ENCODE measurements at places on chromosomes 2 and 18.
A peak's percentile ranks its signal among the peaks of the same experiment; 100 is the strongest.

DNA sequence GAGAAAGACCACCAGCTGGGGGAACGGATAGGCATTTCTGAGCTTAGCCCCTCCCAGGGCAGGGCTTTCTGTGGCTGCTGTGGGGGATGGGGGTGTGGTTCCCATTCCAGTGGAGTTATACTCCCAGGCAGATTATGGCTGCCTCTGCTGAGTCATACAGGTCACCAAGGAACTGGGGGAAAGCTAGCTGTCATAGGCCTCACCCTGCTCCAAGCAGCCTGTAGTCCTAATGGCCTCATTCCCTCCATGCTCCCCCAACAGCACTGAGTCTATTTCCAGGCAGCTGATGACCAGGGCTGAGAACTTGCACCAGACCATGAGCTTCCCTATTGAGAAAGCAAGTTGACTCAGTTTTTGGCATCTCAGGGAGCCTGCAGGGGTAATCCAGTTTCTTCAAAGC lies 87.1 kb downstream of the GPR39 start:
- DNase-seq = no peak

DNA sequence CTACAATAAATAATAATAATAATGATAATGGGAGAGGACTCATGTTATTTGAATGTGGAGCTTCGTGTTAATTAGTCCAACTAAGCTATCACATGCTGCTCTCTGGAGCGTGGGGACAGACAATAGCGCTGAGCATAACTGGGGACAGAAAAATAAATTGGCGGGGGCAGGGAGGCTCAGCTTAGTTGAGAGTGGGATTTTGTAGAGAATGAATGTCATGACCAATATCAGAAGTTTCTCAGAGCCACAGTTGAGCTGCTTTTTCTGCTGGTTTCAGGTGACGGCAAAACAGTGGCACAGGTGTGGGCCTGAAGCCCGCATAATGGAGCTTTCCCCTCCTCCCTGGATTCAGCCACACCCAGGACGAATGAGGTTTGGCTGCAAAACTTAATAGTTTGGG lies 111.1 kb upstream of the CAB39 start:
- DNase-seq = peak; percentile 80

- DNase-seq = no peak
Measured at GRCh38 chr2:30664761-30665358, 142.4 kb downstream of the CAPN13 start.

GRCh38 chr2:232170396-232170795 lies 208.2 kb upstream of the ALPP start:
- DNase-seq = no peak

DNA sequence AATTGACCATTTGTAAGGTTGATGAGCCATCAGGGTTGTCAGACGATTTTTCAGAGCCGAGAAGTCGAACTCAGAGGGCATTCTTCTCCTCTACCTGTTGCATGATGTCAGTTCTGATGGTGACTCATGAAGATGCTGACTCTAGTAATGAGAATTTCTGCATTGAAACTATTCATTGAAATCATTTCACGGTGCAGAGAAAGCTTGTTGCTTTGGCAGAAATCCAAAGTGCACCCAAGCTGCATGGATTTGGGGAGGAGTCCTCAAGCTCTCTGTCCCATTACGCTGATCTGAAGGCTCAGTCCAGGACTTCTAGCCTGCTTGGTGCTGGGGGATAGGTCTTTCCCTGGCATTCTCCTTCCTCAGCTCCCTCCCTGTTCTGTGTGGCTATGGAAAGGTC lies 125.7 kb upstream of the PXDN start:
- DNase-seq = no peak

DNA sequence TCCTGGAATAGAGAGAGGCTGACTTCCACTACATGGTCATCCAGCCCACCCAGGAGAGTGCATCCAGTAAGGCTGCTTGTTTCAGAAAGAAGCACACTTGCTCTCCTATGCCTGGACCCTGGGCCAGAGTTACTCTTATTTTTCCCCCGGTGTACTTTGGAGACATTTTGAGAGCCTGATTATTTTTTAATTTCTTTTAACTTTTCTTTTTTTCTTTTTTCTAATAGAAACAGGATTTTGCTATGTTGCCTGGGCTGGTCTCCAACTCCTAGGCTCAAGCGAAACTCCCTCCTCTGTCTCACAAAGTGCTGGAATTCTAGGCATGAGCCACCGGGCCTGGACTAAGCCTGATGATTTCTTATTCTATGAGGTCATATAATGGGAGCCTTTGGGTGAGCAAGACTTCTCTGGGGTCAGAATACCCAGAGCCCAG lies 62.2 kb downstream of the RPL37A start:
- no peak for DNase-seq

DNA sequence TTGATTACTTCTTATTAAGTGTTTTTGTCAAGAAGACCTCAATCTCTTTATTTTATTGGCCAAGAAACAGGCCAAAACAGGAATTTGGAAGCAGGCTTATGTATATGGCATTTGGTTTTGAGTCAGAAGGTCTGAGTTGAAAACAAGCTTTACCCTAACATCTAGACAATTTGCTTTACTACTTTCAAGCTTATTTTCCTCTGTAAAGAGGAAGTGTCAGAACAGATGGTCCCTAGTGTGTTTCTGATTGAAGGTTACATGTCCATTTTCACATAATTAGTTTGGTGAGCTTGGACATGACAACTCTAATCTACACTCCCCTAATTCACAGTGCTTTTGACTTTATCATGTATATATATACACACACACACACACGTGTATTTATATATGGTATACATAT lies 19.8 kb upstream of the MAP4K4 start:
- DNase-seq = no peak

DNA sequence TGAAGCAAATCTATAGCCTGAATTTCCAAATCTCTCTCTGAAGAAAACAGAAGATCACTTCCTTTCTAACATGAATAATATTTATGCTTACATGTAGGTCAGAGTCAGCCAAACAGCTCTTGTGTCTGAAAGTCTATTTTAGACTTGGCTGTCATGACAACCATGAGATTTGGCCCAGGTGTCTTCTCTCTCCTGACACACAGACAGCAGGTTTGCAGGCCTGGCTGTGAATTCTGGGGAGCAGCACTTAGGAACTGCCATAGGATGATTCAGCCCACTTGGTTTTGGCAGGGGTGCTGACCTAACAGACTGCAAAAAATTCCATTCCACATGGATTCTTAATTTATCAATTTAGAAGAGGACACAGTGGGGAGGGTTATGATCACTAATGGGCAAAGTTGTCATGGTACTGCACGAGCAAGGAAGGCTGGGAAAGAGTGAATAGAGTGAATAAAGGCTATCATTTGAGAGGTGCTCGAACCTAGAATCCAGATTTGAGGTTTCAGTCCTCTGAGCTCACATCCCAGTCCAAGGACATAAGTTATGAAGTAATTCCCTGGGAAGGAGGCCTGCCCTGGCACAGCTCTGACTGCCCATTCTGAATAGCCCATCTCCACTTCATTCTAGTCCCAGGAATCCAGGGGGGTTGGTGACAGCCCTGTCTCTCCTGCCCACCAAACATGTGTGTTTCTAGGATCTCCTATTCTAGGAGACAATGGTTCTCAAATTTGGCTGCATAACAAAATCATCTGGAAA lies 453.9 kb upstream of the TRIB2 start:
- DNase-seq = peak; percentile 29

DNA sequence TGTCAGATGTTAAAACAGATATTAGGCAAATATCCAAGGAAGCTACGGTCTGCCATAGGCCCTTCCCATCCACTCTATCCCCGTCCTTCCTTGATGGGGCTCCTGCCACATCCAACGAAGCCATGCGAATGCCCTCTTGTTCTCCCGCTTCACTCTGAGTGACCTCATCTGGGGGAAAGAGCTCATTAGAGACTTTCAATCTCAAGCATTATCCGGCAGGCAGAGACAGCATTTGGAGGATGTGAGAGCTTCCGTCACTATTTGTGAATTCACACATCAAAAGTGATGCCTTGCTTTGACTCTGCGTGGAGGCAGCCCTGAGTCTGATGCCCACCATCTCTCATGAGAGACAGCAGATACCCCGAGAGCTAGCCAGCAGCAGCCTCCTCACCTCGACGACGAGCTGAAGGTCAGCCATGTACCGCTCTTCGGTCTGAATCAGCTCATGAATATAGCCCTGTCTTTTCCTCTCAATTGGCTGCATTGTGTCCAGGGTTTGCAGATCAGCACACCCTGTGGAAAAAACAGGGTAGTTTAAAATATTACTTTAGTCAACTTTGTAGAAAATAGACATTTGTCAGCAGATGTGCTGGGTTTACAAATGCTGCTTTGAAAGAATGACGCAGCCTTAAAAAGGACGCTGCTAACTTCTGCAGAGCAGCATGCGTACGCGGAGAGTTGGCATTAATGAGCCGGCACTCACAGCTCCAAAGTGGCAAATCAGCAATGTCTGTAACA lies 45.9 kb downstream of the FAM228A start:
- no peak for DNase-seq

DNA sequence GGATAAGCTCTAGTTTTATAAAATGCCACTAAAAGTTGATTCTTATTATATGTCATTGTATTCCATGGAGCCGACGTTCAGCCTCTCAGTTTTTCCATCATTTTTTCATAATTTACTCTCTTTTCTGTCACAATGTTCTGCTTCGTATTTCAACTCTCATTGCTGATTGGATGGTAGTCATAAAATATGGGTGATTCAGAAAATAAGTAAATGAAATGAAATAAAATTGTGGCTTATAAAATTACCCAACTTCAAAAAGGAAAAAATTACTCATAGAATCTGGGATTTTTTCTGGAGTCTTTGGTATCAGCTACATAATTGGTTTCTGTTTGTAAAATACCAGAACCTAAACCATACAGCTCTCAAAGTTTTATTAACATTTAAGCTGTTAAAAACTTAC lies 139.7 kb upstream of the ITGA4 start:
- DNase-seq = no peak

- DNase-seq = no peak
Measured at GRCh38 chr18:68314403-68314802, 400.5 kb downstream of the TMX3 start.
